DMS79 (cell line): ENCODE measurements at places on chromosomes 6 and 20.
A peak's percentile ranks its signal among the peaks of the same experiment; 100 is the strongest.

DNA sequence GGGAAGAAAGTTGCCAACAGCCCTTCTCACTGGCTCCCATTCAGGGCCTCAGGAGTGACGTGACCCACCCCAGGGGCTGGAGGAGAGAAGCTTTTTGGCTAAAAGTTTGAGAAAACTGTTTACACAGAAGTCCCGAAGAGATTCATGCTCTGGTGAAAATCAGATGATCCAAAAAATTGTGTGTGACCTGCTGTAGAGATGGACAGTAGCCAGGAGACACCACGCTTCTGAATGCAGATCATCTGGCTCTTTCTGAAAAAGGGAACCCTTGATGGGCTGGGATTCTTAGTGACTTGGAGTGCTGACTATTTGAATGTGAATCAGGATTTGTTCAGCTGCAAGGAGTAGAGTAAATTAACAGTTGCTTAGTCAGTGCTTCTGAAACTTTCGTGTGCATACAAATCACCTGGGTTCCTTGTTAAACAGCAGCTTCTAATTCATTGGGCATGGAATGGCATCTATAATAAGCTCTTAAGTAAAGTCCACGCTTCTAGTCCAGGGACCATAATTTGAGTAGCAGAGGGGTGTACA is 265.1 kb downstream of the PREX1 start:
- DNase-seq: no peak

DNA sequence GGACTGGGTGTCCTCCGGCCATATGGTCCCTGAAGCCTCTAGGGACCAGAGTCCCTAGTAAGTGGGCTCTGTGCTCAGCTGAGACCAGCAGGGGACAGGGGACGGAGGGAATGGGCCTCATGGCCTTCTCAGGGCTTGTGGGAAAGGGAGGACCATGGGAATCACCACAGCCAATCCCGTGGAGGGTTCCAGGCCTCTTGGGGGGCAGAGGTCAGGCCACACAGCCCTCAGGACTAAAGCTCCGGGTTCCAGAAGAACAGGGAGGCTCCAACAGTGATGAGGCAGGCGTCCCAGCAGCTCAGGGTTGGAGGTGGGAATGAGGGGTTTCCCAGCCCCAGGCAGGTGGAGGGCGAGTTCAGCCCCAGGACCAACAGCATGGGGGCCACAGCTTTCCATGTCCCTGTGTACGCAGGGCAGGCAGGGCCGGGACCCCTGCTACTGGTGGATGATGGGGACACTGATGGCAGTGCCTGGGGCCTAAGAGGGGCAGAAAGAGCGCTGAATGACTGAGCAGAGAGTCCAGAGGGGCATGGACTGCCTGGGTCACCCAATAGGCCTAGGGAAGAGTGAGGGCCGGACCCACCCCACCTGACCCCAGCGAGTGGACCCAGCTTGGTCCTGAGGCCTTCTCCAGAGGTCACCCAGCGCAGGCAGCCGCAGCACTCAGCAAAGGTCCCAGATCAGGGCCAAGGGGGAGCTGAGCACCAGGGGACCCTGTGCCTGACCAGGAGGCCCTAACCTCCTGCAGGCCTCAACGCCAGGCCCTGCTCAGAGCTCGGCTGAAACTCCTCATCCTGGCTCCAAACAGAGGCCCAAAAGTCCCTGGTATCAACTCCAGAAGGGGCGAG is 8.8 kb downstream of the MYL9 start:
- no peak for DNase-seq

- DNase-seq: no peak
These were observed 94.2 kb downstream of the RREB1 start for GRCh38 chr6:7201732-7202541.

DNA sequence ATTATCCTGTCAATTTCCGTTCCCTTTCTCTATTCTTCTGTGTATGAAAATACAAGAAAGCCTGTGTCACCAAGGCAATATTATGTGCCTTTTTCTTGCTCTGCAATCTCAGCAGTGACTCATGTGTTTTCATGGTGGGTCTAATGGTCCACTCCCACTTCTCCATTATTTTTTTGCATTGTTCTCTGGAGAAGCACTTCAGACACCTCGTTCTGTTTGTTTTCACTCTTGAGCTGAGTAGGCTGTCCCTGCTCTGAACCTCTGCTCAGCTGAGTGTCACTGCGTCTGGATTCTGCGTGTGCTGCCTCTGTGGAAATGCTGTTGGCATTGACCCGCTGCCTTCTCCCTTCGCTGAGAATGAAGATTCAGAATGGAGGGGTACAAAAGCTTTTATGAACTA is 230.6 kb downstream of the TMEM242 start:
- peak; percentile 73 for DNase-seq

- DNase-seq: no peak
These were observed 52.8 kb downstream of the MAP3K5 start for GRCh38 chr6:136739501-136739900.

DNA sequence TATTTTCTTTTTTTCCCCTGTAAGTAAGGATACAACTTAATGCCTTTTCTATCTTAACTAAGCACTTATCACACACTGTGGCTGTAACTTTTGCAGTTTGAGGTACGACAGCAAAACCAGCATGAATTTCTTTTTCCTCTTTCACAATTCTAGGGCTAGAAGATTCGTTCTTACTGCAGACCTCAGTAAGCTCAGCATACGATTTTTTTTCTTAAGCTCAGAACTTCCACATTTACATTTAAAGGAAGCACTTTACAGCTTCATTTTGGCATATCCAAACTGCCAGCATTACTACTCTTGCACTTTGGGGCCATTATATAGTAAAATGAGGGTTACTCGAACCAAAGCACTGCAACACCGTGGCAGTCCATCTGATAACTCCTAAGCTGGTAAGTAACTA is 889 bp upstream of the CHMP4B start:
- DNase-seq: no peak

GRCh38 chr20:9993137-9993536 is 41.6 kb upstream of the ANKEF1 start:
- DNase-seq: no peak

DNA sequence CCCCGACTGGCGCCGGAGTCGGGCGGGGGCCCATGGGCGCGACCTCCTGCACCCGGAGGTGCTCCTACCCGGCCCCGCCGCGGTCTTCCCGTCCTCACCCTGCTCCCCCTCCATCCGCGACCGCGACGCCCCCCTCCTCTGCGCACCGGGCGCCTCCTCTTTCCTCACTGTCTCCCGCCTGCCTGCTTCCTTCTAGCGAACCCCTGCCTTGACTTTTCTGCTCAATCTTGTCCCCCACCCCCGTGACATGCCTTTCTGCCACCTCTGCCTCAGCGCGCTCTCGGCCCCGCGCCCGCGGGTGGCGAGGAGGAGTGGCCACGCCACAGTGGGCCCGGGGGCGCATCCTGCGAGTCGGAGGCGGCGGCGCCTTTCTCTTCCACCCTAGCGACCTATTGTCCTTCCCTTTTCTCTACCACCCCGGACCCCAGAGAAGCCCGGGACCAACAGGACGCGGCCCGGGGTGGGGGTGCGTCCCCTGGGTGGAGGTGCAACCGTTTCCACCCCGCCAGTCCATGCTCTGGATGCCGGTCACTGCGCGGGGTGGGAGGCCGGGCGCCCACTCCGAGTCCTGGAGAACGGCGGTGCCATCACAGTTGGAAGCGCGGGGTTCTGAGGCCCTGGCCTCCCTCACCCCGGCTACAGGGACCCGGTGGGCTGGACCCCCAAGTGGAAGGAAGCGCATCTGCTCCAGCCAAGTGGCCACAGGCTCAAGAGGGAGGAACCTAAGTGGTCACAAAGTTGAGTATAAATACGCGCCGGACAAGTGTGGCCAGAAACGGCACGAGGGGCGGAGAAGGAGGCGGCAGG is 2.0 kb downstream of the PDE10A start:
- no peak for DNase-seq

DNA sequence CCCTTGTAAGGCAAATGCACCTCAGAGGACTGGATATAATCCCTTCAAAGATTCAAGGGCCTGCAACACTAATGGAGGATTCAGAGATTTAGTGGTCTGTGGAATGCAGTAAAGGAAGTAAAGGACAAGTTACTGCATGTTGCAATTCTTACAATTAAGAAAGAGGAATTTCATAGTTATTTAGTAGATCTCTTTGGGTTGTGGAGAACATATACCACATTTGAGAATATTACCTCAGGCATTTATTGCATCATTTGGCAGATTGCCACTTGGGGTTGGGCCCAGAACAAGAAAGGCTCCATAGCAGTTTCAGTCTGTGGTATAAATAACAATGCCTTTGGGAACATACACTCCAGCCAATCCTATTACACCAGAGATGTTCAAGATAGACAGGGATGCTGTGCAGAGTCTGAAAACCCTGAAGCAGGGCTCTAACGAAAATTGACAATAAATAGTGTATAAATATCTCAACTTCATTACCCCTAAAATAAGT is 20.9 kb upstream of the EPM2A start:
- DNase-seq: peak; percentile 87

DNA sequence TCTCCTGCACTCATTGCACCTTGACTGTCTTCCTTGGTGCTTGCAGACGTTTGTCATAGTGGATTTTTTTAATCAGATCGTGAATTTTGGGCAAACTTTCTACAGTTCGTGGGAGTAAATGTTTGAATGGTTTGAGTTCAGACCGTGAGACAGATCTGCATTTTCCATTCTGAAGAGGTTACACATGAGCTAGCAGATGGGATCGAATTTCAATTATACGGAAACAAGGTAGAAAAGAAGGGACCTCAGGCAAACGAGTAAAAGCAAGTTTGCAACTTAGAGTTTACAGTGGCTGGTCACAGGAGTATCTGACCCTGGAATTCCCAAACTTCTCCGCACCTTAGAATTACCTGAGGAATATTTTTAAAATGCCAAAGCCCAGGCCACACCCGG is 17.2 kb upstream of the NCR2 start:
- peak; percentile 12 for DNase-seq

- no peak for DNase-seq
These were observed 10.0 kb upstream of the TBX18 start for GRCh38 chr6:84774157-84774984.

DNA sequence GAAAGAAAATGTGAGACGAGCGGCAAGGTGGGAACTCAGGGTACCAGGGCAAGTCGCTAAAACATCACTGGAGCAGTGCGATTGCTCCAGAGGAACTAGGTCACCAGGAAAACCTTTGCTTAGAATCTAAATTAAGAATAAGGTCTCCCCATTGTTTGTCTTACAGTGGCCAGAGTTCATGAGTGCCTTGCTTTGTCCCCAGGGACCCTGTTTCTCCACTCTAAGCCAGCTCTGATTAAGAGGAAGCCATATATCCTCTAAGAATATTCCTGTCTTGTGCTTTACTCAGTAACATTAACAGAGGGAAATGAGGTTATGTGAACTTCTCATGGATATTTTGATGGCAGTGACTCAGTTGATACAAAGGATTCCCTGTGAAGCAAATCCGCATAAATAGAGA is 305.8 kb downstream of the CD83 start:
- DNase-seq: no peak

GRCh38 chr20:54284928-54285704 is 77.2 kb downstream of the PFDN4 start:
- DNase-seq: no peak

- DNase-seq: no peak
These were observed 100.1 kb downstream of the FARS2 start for GRCh38 chr6:5361396-5361795.

DNA sequence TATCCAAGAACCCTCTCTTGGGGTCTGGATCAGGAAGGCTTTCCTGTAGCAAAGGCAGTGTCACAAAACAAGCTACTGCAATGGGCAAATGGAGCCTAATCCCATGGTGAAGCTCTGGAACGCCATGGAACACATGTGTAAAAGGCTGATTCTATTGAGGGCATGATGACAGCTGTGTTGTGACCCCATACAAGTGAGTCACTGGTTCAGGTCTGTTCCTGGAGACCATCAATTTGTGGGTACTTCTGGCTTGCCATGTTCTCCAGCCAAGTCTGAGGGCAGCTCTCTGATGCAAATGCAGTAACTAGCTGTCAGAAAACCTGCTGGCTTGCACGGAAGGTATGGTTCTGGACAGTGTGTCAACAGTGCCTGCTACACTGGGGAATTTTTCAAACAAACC is 33.3 kb upstream of the ECHDC1 start:
- DNase-seq: no peak

- DNase-seq: no peak
These were observed 25.8 kb upstream of the RNGTT start for GRCh38 chr6:88989215-88989614.

- DNase-seq: no peak
These were observed 23.0 kb upstream of the IGF2R start for GRCh38 chr6:159945801-159946392.

GRCh38 chr20:23379772-23380171 is 17.8 kb downstream of the GZF1 start:
- DNase-seq: no peak

DNA sequence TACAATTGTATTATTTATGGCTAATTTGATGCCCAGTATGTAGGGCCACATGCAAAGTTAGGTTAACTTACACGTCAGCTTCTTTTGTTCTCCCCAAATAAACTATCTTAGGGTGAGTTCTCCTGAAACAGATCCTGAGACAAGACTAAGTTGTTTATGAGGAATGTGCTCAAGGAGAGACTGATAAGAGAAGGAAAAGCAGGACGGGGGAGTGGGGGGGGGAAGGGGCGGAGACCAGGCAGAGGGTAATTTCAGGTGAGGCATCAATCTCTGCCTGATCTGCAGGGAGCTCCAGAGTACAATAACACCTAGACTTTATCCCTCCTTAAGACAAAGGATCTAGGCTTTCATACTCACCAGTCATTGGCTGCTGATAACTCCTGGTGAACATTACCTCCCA is 220.6 kb upstream of the BTBD3 start:
- no peak for DNase-seq

DNA sequence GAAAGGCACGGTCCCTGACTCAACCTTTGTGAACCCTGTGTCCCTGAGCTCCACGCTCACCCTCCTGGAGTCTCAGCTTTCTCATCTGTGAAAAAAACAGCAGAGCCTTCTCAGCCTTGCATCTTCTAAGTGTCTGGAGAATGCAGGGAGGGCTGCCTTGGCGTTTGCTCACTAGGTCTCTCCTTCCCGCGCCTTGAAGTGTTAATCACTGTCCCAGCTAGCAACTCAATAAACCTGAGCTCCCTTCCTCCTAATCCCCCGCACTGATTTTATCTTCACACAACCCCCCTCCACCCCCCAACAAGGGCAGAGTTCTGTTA is 34.9 kb upstream of the FOXC1 start:
- DNase-seq: no peak

DNA sequence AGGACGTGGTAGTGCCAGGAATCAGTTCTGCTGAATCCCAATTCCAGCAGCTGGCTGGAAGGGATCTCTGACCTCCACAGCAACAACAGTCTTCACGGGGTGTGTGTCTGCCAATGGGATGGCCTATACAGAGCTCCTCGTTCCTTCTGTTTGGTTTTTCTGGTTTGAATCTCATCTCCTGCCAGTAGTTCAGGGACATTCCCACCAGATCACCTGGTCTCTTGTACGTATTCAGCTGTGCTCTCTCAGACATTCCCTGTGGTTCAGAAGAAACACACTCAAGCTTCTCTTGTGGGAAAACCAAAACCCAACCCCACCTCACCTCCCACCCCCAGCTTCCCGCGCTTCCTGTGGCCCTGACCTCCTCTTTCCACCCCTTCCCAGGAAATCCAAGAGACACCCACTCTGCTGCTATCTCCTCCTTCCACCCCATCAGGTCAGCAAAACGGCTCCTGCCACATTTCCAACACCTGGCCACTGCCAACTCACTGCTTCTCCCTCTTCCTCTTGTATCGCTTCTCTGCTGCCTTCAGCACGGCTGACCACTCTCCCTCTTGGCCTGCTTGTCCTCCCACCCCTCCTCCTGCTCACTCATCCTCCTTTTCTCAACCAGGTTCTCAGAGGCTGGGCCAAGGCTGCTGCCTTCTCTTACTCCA is 63.3 kb upstream of the PTGIS start:
- DNase-seq: no peak

GRCh38 chr6:124768224-124768623 is 194.0 kb upstream of the RNF217 start:
- no peak for DNase-seq

- no peak for DNase-seq
These were observed 2.7 kb upstream of the SIM1 start for GRCh38 chr6:100467129-100468015.
